ENCODE measurements at places on chromosomes 5 and 9. TPM values are rescaled to one million over a fixed set of nuclear protein-coding genes. Genes with fewer than 3 reads are reported as not detected.
A peak's percentile ranks its signal among the peaks of the same experiment; 100 is the strongest.

The ANKRD55 gene
- 0.20 TPM for total RNA-seq

The KIF4B gene
- total RNA-seq, result not detected

The PCDHB14 gene
- total RNA-seq, result 9.4 TPM

The ABHD17B gene
- 18.3 TPM for total RNA-seq

- DNase-seq, result no peak
Observed at GRCh38 chr5:172686111-172686510, 45.0 kb downstream of the NEURL1B start.

- no peak for DNase-seq
Observed at GRCh38 chr9:28158451-28158850, 585.2 kb upstream of the C9orf72 start.

GRCh38 chr9:71929791-71930440, 18.5 kb downstream of the C9orf85 start:
- no peak for DNase-seq

DNA sequence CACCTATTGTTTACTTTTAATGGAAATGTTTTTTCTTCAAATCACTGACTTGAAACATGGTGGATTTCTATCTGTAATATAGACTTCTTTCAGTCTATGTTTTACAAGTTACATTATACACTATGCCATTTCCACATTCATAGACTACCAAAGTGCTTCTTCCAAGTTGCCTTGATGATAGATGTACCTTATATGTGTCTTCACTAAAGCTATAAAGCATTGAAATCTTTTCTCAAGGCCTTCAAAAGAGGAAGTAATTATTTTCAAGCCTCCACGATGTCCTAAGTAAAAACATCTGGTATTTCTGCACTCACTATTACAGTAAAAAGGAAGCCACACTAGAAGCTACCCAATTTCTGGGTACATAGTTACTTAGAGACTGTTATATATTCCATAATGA, 113.3 kb downstream of the FGF10 start:
- DNase-seq, result no peak

- DNase-seq, result no peak
Observed at GRCh38 chr9:33464045-33464636, 9.6 kb downstream of the NOL6 start.

GRCh38 chr5:109454731-109455505, 45.1 kb upstream of the PJA2 start:
- DNase-seq, result no peak

DNA sequence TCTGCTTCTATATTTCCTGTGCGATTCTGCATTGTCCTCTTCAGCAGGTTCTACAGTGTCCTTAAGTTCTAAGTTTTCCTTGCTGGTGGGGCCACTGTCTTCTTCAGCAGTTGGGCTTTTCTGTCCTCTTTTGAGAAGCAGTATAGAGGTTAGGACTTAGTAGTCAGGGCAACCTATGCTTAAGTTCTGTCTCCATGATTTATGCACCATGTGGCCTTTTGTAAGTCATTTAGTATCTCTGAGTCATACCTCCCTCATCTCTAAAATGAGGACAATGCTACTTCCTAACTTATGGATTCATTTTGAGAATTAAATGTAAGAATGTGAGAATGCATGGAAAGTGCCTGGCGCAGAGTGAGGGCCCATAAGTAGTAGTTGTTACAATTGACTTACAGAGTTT, 46.8 kb downstream of the GRIN3A start:
- DNase-seq, result no peak

- DNase-seq, result no peak
Observed at GRCh38 chr5:107437986-107438510, 232.7 kb downstream of the EFNA5 start.

- DNase-seq, result no peak
Observed at GRCh38 chr9:136306211-136307208, 2.6 kb upstream of the CCDC187 start.

DNA sequence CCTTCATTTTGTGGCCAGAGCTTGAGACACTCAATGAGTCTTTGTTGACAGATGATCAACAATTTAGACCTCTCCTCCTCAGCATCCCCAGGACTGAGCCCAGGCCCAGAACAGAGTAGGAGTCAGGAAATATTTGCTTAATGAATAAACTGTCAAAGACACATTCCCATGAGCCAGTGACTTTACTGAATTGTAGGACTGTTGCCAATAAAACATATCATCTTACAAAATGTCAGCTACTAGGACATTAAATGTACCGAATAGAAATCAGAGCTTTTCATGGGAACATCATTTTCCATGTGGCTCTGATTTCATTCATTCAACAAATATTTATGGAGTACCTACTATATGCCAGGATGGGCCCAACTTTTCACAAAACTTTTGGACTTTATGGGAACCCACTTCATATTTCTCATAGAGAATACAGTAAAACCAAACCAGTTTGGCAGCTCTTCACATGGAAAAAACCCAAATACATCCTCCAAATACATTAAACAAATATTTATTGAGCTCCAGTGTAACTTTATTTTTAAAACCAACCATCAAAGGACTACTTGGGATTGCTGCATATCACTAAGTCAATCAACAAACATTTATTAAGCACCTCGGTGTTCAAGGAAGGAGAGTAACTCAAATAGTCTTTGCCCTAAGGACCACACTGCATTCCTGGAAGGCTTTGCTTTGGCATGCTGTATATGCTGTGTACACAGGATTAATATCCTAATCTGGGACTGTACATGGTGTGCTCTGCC, 11.4 kb downstream of the VDAC1 start:
- DNase-seq, result no peak

GRCh38 chr5:27158171-27158570, 119.8 kb upstream of the CDH9 start:
- no peak for DNase-seq

DNA sequence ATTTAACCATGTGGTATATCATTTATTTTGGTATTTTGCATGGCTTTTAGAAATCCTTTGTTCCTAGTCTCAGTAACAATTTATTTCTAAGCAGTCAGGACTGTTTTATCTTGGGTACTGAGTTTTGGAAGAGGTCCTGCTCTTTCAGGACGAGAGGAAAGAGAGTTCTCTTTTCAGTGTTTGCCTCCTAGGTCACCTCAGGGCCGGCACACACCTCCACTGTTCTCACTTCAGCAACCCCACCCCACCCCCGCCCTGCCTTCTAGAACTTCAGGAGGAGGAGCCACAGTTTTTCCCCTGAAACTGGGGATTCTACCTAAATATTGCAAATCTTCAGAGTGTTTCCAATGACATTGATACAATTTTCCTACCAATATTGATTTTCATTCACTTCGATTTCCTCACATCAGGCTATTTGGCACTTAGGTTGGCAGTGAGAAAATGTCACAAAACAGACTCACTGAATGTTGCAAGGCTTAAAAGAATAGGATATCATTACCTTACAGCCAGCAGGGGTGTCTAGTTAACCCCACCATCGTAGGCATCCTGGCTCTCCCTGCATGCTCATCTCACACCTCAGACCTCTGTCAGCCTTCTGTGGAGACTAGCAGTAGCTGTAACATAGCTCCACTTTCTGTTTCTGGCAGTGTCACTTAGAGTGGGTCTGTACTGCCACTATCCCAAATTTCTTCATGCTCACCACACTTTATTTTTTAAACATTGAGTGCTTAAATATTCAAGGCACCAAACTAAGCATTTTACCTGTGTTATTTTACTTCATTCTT, 5.4 kb downstream of the IGIP start:
- no peak for DNase-seq

DNA sequence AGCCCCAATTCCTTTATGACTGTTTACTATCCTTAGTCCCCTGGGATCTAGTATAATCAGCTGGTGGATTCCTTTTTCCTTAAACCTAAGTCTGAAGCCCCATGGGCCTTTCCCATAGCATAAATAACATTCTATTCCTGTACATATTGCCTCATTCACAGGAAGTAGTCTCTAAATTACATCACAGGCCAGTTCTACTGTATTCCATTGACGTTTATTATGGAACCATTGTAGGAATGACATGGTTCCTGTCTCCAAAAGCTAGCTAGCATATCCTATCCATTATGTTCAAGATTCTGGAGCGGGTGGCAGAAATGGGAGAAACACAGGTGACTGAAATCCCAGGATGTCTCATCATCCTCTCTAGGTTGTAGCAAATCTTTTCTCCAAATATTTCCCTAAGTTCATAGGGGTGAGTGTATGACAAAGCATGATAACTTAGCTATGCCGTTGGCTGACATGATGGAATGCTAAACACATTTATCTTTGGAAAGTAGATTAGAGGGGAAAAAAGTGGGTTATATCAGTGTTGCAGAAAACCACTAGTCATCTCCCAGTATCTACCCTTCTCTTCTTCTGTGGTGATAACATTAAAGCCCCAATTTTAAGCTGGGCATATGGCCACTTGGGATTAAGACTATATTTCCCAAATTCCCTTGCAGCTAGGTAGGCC, 140.1 kb downstream of the FGF1 start:
- no peak for DNase-seq

DNA sequence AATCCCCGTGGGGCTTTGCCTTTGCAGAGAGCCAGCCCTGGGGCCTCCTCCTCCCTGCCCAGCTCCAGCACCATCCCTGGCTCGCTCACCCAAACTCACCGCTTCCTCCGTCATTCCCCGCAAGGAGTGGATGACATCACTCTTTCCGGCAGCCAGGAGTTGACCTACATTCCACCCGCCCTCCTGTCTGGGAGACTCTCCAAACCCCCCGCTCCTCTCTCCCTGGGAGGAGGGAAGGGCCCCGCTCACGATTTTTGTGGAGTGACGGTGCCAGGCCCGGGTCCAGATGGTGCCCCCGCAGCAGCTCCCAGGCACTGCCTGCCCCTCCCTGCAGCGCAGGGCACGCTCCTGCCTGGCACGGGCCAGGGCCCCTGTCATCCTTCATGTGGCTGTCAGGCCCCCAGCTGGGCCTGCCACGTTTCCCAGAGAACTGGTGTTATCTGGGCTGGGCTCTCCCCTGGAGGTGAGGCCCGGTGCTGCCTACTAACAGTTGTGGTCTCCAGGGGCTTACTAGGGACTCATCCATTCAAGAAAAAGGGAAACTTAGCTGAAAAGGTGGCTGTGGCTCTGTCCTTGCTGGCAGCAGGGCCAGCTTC, 52.3 kb downstream of the NTNG2 start:
- DNase-seq, result peak; percentile 63

DNA sequence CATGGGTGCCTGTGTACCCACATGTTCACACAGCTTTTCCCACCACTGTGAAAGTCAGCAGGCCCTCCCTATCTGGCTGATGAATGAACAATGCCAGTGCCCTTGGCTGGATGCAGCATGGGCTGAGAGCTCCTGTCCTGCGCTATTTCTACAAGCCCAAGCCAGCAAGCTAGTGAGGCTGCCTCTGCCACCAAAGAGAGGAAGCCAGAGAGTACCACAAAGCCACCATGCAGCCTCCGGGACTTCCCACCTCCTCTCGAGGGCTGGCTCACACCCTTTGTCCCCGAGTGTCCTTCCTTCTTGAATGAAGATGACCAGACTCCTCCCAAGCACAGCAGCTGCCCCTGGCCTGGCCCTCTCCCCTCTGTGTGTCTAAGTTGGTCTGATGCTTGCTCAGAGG, 76.5 kb downstream of the SH3PXD2B start:
- no peak for DNase-seq

DNA sequence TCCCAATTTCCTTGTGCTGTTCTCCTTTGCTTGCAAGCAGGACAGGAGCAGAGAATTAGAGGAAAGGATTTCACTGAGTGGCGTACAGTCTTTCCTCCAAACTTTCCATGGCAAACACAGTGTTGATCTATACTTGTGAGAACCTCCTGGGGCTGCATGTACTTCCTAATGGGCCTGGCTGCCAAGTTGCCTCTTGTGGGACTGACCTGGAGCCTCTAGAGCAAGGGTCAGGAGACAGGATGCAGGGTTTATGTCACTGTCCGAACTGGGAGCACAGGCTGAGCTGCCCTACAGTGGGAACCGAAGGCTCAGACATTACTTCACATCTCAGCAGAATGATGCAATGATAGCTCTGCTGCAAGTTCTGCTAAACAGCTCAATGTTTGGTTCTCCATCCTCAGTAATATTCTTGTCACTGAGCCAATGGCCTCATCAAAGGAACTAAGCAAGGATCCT, 102.3 kb downstream of the ENC1 start:
- peak; percentile 36 for DNase-seq
